Stimulated activated CD4-positive, alpha-beta T cell treated with anti-CD3 and anti-CD28 coated beads, Interleukin-2, amount 100 ng/mL, for 4 hours (primary cell): ENCODE measurements at places on chromosomes 11 and 22.

GRCh38 chr22:45157907-45158306 lies 5.8 kb upstream of the NUP50 start:
- DNase-seq = no peak

DNA sequence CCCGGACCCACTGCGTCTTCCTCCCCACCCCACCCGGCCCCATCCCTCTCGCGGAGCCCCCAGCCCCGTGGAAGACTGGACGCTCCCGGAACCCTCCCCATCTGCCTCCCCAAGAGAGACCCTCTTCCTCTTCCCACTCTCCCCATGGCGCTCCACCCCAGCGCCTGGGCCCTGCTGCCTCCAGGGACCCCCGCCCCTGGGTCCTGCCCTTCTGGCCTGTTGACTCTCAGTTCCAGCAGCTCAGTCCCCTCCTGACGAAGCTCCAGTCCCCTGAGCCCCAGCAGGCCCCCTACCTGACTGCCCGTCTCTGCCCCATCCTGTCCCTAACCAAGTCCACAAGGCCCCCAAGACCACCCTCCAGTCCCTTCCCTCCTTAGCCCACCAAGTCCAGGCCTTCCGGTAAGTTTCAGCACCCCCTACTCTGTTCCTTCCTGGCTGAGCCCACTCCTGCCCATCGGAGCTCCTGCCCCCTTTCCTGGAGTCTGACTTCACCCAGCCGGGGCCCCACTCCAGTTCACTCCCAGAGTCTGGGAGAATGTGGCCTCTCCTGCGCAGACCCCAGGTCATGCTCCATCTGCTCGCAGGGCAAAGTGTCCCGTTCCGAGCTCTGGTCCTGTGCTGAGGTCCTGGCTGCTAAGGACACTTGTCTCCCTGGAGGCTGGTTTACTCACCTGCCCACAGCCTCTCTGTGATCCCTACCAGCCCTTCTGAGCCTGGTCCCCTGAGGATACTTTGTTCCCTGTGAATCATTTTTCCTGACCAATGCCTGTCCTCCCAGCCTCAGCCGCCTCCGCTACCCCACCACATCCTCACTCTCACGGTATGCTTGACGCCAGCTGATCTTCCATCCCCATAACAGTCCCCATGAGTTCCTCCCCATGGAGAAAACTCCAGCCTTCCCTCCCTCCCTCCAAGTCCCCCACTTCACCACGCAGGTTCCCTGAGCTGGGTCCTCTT lies 722 bp downstream of the IFITM10 start:
- no peak for DNase-seq

DNA sequence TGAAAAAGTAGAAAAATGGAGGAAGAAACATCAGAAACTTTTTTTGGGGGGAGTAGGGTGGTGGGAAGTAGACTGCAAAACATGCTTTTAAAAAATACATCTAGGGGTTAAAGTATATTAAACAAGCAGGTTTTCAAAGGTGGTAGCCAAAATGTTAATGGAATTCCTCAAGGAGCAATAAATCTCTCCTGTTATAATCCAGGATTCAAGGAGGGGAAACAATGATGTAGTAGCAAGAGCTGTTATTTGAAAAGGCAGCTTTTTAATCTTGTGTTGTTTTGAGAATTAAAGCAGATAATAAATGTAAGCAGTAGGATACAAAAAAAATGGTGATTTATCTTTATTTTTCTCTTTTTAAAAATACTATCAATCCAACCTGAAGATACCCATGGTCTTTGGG lies 736.5 kb upstream of the CCDC90B start:
- no peak for DNase-seq

DNA sequence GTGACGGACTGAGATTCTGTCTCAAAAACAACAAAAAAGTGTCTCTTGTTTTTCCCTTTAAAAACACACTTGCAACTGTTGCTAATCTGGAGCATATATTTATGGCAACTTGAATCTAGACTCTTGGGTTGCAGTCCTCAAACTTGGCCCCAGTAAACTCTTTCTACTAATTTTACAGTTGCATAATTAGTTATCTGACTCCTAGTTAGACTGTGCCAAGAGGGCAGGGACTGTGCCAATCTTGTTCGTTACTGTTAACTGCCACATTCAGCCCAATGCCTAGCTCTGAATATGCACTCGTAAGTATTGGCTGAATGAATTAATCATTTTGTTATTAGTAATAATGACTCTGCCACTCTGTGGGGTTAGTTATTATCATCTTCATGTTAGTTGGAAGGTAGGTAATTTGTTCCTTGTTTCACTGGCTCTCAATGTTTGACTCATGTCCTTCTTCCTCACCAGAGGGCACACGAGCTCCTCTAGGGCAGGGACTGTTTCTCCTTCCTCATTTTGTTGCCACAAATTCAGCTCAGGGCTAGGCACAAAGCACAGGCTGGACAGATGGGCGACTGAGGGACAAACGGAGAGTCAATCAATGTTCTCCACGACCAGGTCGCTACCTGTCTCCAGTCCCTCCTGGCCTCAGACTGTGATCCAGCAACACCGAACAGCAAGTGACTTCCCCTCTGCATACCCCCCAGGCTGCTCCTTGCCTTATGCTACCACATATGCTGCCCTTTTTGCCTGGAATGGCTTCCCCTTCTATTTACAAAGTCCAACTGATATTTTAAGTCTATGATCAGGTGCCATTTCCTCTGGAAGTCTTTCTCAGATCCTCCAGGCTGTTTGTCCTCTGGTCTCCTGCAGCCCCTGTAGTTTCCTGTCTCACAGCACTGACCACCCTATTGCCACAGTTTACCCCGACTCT lies 9.0 kb downstream of the CLPB start:
- DNase-seq = no peak

DNA sequence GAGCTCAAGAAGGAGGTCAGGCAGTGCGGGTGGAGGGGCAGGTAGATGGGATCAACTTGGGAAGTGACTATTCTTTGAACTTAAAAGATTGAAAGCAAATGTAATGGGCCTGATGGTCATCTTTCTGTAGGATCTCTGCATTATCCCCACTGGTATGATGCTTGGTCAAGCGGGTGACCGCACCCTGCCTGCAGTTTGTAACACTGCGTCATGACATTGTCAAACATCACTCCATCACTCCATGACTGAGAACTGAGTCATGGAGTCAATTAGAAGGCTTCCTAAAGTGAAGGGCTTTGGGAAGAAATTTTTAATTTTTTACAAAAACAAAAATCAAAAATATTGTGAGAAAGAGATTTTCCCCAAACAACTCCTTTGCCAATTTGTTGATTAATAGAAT lies 62.4 kb upstream of the BMAL1 start:
- DNase-seq = no peak

GRCh38 chr11:134941326-134941725 lies 529.3 kb upstream of the B3GAT1 start:
- no peak for DNase-seq

DNA sequence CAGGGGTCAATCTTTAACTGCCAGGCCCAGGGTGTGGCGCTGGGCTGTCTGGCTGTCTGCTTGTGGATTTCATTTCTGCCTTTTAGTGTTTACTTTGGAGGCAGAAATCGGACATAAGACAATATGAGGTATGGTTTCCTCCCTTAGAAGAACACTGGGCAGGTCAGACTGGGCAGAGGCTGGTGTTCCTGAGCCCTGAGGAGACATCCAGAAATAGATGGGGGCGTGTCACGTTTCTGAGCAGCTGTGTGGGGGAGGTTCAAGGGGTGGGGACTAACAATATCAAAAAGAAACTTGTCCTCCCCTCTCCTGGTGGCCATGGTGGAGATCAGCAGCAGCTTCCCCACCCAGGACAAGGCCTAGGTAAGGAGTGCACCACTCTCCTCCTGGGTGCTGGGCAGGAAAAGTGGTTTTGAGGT lies at the start of gene ART1:
TSS of gene ART1 (plus strand) at position 312 of the 419 bp plus-strand sequence. CDS start 14,086 bp downstream, outside the sequence.
- DNase-seq = no peak

GRCh38 chr11:100785148-100785983 lies 98.3 kb downstream of the ARHGAP42 start:
- no peak for DNase-seq

GRCh38 chr11:80317612-80318011 lies 876.8 kb upstream of the TENM4 start:
- no peak for DNase-seq

- DNase-seq = no peak
Measured at GRCh38 chr22:28297504-28297903, 378.4 kb upstream of the PITPNB start.

DNA sequence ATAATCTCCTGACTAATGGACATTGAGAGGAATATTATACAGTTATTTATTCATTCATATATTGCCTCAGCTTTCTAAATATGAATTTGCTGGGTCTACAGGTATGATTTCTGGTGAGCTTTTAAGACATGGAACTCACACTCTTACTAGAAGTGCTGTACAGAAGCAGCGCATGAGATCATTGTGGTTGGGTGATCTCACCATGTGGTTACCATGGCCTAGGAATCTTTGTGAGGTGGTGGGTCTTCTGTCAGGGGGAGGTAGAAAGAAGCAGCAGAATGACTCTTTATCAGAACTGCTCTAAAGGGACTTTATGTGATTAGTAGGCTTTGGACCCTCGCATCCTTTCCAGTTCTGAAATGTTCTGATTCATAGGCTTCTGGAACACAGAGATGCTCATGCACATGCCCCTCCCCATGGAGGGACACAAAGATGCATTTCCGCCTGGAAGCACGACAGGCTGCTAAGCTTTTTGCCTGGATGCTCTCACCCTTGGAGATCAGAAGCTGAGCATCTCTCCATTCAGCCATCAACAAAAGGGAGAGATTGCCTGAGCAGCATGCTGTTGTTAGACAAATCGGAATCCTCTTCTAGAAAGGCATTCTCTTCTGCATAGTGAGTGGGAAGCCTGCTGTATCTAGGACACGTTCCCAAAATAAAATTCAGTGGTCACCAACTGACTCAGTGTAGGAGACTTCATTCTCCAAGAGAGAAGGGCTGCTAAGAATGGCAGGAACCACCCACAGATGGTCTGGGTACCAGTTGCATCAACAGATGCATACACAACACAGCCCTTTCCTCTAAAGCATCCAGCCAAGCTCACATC lies 51.3 kb downstream of the KIRREL3 start:
- no peak for DNase-seq

DNA sequence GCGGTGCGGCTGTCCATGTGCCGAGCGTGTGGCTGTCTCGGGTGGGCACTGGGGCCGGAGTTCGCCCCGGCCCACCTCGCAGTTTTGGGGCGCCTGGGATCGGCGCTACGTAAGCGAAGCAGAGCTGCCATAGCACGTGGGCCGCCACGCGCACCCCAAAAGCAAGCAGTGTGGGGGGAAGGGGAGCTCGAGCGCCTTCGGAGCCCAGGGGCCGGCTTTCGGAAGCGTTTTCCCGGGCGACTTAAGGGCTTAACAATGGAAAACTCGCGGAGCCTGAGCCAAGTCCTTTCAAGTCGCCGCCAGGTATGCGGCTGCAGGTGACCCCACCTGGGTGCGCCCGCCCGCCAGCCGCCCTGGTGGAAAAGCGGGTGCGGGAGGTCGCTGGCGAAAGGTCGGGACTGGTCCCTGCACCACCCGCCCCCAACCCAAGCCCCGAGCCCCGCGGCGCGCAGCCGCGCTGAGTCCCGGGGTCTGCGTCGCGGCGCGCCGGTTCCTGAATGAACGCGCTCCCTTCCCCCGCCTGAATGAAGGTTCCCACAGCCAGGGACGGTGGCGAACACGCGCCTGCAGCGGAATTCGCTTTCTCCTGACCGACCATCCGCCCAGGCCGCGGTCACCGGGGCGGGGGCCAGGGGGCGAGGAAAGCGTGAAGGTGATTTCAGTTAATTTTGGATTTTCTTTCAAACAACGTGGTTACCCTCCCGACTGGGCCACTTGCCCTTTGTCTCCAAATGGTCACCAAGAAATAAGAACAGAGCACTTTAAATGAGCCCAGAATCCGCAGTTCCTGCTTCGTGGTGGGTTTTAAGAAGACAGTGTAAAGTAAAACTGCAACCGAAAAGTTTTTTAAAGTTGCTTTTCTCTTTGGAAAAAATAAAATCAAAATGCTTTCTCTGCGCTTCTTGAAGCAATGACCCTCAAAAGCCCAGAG lies 2.8 kb upstream of the CCND1 start:
- DNase-seq = no peak

DNA sequence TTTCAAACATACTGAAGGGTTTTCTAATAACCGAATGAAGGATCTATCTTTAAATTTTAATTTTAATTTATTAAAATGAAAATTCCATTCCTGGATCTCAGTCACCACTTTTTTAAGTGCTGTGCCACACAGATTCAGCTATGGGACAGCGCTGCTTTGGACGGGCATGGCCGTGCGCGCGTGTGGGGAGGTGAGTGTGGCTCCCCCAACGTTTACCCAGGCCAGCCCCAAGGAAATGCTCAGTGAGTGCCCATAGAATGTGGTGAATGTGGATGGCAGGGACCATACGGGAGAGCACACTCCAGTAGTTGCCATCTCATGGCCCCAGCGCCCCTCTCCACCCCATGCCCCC lies 88.0 kb upstream of the KCNQ1OT1 start:
- no peak for DNase-seq

DNA sequence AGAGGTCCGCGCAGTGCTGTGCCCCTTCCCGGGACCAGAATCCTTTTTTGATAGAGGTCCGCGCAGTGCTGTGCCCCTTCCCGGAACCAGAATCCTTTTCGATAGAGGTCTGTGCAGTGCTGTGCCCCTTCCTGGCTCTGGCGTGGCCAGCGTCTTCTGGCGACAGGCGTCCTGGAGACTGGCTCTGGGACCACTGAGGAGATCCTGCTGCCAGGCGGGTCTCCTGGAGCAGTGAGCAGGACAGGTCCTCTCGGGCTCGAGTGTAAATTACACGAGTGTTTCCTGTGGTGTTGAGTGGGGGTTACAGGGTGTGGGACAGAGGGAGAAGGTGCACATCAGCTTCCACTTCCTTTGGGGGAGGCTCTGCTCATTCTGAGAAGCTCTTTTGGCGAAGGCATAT lies 98.1 kb downstream of the TBC1D22A start:
- DNase-seq = no peak

DNA sequence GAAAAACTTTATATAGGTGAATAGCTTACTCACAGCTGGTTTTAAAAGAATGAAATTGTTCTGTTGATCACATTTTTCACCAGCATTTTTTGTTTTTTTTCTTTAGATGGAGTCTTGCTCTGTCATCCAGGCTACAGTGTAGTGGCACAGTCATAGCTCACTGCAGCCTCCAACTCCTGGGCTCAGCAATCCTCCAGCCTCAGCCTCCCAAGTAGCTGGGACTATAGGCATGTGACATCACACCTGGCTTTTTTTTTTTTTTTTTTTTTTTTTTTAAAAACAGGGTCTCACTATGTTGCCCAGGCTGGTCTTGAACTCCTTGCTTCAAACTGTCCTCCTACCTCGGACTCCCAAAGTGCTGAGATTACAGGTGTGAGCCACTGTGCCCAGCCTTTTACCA lies 3.6 kb downstream of the PACS1 start:
- DNase-seq = no peak

- DNase-seq = no peak
Measured at GRCh38 chr22:35258191-35258988, 1.1 kb downstream of the HMGXB4 start.

DNA sequence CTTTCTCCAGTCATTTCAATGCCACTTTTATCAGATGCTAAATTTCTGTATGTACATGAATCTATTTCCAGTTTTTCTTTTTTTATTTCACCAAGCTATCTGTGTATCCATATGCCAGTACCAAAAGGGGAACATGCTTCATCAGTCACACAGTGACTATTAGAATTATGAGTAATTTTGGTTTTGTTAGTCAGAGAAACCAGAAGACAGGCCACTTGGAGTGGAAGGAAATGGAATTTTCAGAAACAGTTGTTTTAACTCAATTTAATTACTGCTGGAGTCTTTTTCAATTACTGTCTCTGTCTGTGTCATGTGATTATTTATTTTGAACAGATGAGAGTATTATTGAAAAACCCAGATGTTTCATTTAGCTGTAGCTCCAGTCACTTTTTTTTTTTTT lies 84.6 kb upstream of the ANO3 start:
- no peak for DNase-seq
